Activated naive CD4-positive, alpha-beta T cell treated with anti-CD3 and anti-CD28 coated beads, Interleukin-2, amount 10 ng/mL, durations not matched to agents 7 days and 5 days (primary cell): ENCODE measurements at places on chromosomes 2 and 18.
A peak's percentile ranks its signal among the peaks of the same experiment; 100 is the strongest.

DNA sequence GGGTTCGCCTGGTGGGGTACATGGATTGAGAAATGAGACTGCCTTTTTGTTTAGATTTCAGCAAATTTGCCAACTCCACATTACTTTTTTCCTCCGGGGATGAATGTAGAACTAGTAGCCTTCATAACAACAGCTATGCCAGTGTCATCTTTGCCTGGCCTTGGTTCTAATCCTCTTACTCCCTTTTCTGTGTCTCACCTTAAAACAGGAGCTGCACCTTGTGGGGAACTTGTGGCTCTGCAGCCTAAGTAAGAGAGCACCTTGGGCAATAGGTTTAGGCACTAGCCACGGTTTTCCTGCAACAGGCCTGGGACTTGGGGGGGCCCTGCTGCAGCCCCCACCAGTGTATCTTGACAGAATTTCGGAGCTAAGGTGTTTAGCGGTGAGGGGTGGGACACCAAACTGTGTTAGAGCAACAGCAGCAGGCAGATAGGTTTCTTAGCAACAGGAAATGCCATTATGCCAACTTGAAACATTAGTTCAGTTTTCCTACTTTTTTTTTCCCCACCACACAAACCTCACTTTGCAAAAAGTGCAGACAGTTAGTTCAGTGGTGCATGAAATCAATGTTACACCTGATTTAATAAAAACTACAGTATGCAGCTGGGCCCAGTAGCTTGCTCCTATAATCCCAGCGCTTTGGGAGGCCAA, 173.7 kb downstream of the PRKCE start:
- no peak for DNase-seq
- peaks cover 2% of the 10 kb centered on the region for H3K36me3 ChIP-seq
- peaks cover 7% of the 10 kb centered on the region for H3K27me3 ChIP-seq

DNA sequence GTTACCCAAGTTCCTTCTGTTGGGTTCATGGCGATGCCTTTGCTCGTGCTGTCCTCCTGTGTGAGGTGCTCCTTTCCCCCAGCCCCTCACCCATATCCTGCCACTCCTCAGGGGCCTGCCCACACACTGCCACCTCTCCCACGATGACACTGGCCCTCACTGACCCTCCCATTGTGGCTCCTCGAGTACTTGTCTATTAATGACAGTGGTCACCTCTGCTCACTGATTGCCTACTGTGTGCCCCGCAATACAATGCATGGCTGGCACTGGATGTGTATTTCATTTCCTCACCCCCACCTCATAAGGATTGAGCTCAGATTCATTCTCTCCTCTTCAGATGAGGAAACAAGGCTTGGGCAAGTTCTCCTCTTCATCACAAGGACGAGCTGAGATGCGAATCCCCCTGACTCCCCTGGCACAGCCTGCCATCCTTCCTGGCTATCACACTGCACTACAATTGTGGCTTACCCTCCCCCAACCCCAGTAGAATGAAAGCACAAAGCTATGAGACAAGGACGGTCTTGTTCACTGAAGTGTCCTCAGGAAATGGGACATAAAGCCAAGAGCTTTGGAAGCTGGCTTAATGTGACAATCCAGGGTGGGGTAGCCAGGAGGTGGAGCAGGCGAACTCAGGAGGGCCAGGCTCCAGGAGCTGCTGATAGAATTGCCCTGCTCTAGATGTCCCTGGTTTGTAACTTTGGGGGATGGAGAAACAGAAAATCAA, 93.9 kb upstream of the RAB12 start:
- H3K27ac ChIP-seq = no peak overlapping the region
- no peaks in the 10 kb centered on the region for H3K36me3 ChIP-seq
- H3K27me3 ChIP-seq = peaks cover 8% of the 10 kb centered on the region
- H3K4me1 ChIP-seq = no peaks in the 10 kb centered on the region
- DNase-seq = no peak

GRCh38 chr18:49023938-49024803, 73.4 kb upstream of the SMAD7 start:
- H3K4me1 ChIP-seq = peaks cover 25% of the 10 kb centered on the region
- H3K27me3 ChIP-seq = peaks cover 25% of the 10 kb centered on the region
- H3K36me3 ChIP-seq = no peaks in the 10 kb centered on the region
- H3K4me3 ChIP-seq = no peak overlapping the region
- no peak overlapping the region for H3K27ac ChIP-seq

DNA sequence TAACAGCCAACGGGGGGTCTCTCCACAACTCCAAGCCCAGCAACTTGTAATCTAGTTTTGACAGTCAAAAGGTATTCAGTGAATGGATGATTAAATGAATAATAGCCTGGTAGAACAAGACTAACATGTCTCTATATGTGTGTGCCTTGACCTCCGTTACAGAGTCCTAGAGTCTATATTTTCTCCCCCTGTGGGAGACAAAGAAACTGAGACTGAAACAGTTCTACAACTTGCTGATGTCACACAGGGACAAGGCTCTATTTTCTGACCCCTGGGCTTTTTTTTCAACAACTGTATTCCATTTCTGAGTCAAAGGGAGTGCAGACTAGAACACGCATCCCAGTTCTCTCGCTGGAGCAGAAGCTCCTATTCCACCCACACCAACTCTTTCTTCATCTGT, 223.6 kb upstream of the AGAP1 start:
- peaks cover 7% of the 10 kb centered on the region for H3K4me1 ChIP-seq
- H3K4me3 ChIP-seq = no peak overlapping the region
- DNase-seq = no peak
- H3K36me3 ChIP-seq = no peaks in the 10 kb centered on the region

DNA sequence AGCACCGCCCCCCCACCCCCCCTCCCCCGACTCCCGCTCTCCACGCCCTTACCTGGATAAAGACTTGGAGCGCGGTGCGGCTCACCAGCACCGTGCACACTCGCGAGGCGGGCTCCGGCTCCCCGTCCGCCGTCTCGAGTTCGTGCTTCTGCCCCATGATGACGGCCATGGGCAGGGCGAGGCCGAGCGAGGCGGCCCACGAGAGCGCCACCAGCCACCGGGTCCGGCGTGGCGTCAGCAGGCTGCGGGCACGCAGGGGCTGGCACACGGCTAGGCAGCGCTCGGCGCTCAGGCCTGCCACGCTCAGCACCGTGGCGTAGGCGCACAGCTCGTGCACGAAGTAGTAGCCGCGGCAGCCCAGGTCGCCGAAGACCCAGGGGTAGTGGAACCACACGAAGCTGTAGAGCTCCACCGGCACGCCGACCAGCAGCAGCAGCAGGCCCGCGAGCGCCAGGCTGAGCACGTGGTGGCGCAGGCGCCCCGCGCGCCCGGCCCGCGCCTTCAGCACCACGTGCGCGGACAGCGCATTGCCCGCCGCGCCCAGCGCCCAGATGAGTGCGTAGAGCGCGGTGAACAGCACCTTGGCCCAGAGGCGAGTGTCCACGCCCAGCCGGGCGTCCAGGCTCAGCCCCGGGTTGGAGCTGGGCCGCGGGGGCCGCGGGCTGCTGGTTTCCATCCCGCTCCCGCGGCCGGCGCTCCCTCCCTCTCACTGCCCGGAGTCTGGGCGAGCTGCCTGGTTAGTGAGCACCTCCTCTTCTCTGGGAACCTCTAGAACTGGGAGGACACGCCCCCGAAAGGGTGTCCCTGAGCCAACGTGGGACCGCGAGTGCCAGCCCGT, at the start of gene NTSR2:
TSS of gene NTSR2 (minus strand) at position 742 of the 838 bp plus-strand sequence. CDS start at position 676, 66 bp downstream.
- H3K4me3 ChIP-seq = no peak within 1 kb of the TSS
- H3K27me3 ChIP-seq = peaks cover 51% of the 10 kb centered on the region
- DNase-seq = peak; percentile 65
- H3K4me1 ChIP-seq = peaks cover 4% of the 10 kb centered on the region
- no peaks in the 10 kb centered on the region for H3K36me3 ChIP-seq

GRCh38 chr18:28715206-28715605, 538.3 kb upstream of the CDH2 start:
- no peaks in the 10 kb centered on the region for H3K27me3 ChIP-seq
- DNase-seq = no peak
- H3K4me3 ChIP-seq = no peak overlapping the region
- H3K4me1 ChIP-seq = no peaks in the 10 kb centered on the region

DNA sequence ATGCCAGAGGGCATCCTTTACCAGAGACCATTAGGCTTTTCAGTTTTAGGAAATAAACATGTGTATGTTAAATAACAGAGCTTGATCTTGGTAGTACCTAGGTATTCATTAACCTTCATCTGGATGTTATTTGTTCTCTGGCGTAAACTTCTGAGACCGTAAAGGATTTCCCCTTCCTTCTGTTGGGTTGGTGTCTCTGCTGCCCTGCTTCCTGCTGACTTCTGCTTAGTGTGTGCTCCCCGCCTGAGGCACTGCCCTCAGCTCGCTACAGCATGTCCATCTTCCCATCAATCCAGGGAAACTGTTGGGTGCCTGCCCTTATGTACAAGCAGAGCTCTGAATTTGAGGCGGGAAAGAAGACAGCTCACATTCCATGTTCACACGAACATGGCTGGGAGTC, 177.9 kb downstream of the TPGS2 start:
- H3K4me3 ChIP-seq = no peak overlapping the region
- H3K36me3 ChIP-seq = no peaks in the 10 kb centered on the region
- H3K4me1 ChIP-seq = no peaks in the 10 kb centered on the region
- DNase-seq = no peak
- peaks cover 12% of the 10 kb centered on the region for H3K27me3 ChIP-seq
